Jurkat, Clone E6-1 (cell line): ENCODE measurements at places on chromosomes 2 and 18.

DNA sequence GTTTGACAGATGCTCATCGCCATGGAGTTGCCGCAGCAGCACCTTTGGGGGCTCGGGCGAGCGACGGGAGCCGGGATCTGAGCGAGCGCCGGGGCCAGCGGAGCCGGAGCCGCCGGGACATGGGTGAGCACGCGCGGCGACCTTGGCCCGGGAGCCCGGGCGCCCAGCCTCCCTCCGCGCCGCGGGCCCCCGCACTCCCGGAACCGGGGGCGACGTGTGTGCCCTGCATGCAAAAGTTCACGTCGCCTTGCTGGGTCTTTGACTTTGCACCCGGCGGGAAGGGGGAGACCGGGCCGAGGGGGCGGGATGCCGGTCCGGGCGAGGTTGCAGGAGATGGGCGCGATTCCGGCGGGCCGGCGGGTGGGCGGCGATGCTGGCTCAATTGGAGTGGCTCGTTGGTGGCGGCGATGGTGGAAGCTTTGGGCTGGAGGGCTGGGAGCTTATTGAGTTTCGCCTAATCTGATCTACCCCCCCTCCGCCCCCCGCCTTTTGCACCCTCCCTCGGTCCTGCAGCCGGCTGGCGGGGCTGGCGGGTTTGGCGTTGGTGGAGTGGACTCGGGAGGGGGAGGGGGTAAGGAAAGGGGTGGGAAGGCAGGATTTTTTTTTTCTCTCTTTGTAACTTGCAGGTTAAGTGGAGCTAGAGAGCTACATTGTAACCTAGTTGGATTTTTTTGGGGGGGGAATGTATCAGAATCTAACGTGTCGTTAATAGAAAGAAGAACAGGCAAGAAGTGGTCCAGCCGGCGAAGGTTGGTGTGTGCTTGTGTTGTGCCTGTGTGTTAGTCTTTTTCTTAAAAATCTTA, at the start of gene SETBP1:
Gene SETBP1 (plus strand): TSS at position 616 of the 803 bp plus-strand sequence. CDS start 20,459 bp downstream, outside the sequence.
- DNase-seq, result no peak

- no peak for DNase-seq
These were observed 69.3 kb downstream of the PPP4R1 start for GRCh38 chr18:9545029-9545428.

- DNase-seq, result no peak
These were observed 6.5 kb upstream of the YWHAQ start for GRCh38 chr2:9637330-9637729.

DNA sequence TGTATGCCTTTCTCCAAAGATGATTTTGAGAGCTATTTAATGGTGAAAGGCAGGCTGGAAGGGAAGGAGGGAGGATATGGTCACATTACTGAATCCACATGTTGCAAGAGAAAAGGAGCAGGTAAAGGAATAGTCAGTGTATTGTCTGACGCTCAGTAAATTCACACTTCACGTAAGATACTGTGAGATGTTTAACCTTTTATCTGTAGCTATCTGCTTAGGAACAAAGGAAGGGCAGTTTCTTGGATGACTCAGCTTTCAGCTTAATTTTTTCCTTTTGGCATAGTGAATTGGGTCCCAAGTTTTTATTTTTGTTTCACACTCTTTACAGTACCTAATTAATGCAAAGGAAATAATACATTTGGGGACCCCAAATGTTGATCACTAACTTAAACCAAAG, 96.2 kb downstream of the PMS1 start:
- DNase-seq, result no peak

- DNase-seq, result no peak
These were observed 182.0 kb upstream of the SESTD1 start for GRCh38 chr2:179446476-179447141.

DNA sequence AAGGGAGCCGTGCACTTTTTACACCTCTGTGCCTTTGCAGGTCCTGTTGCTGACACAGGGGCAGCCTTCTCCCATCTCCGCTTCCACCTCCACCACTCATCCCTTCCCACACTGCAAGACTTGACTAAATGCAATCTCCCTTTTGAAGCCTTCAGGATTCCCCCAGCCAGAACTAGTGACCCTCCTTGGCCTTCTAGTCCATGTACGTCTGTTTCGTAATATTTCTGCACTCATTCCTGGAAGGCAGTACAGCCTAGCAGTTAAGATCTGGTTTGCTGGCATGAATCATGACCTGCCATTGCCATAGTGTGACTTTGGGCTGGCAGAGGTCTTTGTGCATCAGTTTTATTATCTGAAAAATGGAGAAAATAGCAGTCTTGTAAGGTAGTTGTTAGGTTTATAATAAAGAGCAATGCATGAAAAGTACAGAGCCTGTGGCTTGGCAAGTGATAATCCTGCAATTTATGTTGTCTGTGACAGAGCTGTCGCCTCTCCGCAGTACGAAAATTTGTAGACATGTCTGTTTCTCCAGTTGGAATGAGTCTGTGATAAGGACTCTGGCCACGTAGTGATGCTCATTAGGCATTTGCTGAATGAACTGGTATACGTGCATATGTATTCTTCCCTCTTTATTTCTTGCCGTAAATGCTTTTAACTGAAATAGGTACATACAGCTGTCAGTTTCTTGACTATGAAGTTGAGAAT, 36.7 kb downstream of the NCK2 start:
- no peak for DNase-seq
